Inflammatory macrophage treated with lipopolysaccharide for 4 hours (primary cell): ENCODE measurements at places on chromosomes 3 and 15.

- peak; percentile 32 for DNase-seq
Observed at GRCh38 chr3:58059349-58060321, 51.4 kb downstream of the FLNB start.

DNA sequence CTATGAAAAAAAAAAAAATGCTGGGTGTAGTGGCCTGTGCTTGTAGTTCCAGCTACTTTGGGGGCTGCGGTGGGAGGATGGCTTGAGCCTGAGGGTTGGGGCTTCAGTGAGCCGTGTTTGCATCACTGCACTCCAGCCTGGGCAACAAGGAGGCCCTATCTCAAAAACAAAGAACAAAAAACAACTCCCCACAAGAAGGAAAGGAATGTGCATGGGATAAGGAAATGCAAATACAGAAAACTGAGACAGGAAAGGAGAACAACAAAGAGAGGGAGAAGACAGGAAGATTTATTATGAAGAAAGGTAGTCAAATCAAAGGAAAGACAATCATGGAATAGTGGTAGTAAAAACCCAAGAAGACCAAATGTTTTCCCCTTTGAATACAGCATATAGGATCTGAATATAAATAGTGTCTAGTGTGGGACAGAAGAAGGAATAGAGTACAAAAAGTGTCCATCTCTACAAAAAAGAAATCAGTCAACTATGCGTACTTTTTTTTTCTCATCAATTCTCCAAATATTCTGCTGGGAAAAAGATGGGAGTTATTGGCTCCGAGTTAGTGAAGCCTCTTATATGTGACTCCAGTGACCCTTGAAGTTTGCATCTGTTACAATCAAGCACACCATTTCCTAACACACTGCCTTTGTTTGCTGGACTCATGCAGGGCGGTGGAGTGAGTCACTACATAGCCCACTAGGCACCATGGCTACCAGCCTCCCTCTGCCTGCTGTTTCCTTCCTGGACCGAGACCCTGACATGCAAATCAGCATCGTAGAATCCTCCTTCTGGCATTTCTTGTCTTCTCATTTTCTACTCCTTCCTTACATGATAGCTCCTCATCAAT lies 101.2 kb upstream of the PTX3 start:
- DNase-seq, result no peak

DNA sequence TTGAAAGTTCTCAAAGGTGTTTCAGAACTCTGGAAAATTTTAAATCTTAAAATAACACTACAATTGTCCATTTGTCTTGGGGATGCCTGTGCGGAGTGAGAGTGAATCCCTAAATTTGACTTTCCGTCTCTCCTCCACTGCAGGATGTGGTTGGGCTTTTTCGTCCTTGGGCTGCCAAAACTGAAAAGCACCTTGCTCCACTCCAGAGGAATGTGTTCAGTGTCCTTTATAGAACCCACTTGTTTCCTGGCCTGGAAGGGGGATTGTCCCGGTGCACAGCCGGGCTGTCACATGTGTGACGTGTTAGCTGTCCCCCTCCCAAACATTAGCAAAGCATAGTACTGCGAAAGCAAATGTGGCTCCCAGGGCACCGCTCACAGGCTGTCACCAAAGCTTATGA lies 69.6 kb upstream of the ATP10A start:
- no peak for DNase-seq

DNA sequence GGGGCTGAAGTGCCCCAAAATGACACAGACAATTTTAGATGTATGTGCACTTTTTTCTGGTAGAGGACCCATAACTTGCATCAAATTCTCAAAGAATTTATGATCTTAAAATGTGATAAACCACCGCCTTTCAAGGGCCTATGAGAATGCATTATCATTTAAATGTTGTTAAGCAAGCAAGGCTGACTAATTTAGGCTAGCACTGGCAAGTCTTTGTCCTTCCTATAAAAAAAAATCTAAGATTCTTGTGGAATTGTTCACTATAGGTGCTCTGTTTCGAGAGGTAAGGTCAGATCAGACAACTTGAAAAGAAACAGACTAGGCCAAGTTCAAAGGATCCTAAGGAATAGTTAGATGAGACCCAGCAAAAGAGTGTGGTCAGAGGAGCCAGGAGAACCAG lies 128.9 kb upstream of the PHLDB2 start:
- no peak for DNase-seq

DNA sequence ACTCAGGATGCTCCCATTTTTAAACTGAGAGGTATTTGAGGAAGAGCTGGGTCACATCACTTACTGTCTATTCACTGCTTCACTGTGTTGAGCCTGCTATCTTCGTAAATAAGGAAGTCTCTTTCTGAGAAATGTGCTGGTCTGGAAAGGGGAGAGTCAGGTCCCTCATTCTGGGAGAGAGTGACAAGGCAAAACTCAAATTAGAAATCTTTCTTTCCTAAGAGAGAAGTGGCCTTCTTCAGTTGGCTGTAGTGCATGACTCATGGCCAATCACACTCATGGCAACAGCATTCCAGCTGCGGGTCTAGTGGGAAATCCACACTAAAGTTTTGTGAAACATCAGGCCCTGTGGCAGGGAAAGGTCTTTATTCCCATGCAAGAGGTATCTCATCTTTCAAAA lies 11.5 kb upstream of the TIMP4 start:
- peak; percentile 82 for DNase-seq

GRCh38 chr3:43152649-43153048 lies 46.8 kb upstream of the POMGNT2 start:
- DNase-seq, result no peak

GRCh38 chr15:90082140-90082715 lies 20.0 kb downstream of the IDH2 start:
- DNase-seq, result no peak

DNA sequence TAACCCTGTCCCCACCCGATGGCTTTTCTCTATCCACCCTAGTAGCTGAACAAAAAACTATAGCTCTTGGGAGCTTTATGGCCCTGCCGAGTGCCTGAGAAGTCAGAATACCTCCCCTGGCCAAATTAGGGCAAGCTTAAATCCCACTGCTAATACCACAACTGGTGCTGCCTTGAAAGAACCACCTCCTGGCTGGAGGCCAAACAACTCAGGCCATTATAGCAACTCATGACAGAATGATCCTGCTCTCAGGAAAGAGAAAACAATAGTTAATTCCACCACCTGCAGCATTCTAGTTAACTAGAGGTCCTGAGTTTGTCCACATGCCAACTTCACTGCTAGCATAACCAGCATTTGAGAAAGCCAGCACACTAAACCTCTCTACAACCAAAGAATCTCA lies 123.2 kb downstream of the RTP4 start:
- no peak for DNase-seq

DNA sequence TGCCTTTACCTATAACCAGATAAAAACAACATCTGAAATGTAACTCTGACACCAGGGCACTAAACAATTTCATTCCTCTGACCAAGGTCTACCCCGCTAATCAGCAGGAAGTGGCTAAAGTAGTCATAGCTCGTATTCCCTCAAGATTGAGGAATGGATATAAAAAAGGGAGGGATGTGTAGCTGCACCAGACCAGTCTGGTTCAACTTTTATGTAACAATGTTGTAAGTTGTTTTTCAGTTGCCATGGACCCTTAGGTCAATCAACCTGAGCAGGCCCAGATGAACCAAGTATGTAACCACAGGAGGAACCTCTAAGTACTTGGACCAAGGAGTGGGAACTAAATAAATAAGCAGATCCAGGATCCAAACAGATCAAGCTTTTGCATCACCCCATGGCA lies 28.4 kb upstream of the IFT57 start:
- DNase-seq, result no peak

DNA sequence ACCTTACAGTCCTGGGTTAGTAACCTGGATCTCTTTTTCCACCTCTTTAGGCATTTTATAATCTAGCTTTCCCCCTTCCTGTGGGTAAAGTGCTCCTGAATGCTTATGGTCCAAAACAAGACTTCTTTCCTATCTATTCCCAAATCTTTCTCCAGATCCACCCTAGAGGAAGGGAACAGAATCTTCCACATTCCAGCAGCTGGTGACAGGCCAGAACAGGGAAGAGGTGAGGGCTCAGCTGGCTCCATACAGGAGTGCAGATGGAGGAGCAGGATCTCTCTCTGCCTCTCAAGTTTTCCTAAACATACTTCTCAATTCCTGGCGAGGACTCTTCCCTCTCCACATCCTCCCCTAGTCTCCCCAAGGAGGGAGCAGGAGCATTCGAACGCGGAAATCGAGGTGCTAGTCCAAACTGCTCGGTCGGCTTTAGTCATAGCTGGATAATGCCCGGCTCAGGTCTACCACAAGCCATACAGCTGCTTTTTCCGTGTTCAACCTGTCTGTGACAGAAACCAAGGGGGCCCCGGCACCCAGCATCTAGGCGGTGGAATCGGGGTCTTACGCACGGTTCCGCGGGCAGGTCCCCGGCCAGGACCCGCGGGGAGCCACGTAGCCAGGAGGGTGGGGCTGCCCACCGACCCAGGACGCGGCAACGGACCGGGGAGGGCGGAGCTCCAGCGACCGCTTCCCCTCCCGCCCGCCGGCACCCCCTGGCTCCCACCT lies 4.0 kb downstream of the RASSF1 start:
- DNase-seq, result no peak

DNA sequence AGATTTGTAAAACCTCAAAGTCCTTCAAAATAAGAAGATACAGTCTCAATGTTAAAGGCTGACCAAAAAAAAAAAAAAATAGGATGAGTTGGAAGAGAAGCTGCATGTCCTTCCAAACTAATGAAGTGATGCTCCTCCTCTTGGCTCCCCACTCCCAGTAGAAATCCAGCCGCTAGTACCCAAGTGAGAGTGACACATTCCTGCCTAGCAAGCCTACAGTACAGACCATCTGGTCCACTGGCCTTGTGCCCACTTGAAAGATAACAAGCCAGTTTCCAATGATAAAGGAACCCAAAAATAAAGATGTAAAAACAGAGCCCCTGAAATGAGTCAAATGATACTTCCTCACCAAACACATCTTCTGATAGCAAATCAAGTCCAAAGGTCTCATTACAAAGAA lies 258.7 kb upstream of the NSMCE3 start:
- DNase-seq, result no peak

DNA sequence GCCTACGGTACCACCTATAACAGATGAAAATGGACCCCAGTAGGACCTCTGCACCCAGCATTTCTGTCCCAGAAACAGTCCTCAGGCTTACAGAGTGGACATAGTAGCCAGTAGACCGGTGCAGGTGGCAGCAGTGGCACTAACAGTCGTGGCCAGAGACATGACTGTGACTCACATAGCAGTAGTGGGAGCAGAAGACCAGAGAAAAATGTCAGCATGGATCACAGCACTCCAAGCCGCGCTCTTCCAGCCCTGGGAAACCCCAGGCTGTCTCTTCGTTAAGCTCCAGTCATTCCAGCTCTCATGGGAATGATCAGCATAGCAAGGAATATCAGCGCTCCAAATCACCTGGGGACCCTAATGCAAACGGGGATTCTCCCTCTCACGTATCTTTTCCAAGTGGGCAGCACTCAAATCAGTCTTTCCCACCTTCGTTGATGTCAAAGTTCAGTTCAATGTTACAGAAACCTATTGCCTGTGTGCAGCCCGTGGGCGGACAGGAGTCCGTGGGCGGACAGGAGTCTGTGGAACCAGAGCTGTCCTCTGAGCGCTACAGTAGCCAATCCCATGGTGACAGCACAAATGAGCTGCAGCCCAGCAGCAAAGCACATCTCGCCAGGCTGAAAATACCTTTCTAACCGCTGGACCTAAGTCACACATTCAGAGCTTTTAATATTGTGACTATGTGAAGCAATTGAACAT lies 10.5 kb downstream of the BFSP2 start:
- DNase-seq, result no peak

GRCh38 chr3:13281507-13282357 lies 138.4 kb downstream of the NUP210 start:
- DNase-seq, result peak; percentile 49

GRCh38 chr15:89575656-89576416 lies 567 bp downstream of the TICRR start:
- no peak for DNase-seq

GRCh38 chr3:72135636-72136035 lies 350.7 kb upstream of the PROK2 start:
- DNase-seq, result no peak

DNA sequence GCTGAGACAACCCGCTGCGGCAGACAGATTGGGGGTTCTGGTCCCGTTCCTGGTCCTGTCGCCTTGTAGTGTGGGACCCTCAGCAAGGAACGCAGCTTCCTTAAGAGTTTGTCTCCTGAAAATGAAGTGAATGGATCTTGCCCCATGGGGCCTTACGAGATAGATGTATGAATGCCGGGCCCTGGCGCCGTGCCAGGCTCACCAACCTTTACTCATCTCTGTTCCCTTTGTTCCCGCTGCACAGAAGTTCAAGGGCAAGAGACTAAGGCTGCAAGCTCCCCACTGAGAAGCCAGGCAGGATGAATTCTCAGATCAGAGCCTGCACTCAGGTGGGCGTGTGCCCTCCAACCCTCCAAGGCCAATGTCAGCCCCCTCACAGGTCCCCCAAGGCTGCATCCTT lies 162.7 kb upstream of the IQSEC1 start:
- no peak for DNase-seq

DNA sequence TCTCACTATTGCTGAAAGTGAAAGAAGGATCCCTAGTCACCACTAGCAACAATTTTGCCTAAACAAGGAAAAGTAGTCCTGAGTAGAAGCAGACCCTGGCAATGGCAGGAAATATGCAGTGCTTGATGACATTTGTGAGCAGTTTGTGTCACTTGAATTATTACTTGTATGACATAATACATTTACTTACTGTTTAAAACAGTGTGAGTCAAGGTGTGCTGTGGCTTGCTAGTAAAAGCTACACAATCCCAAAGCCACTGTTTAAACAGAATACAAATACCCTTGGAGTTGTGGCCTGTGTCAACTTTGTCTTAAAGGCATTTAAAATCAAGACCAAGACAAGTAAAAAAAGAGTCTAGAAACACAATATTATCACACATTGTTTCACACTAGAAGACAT lies 775.4 kb downstream of the ROBO1 start:
- no peak for DNase-seq

- no peak for DNase-seq
Observed at GRCh38 chr3:140085001-140085400, 150.0 kb downstream of the CLSTN2 start.

DNA sequence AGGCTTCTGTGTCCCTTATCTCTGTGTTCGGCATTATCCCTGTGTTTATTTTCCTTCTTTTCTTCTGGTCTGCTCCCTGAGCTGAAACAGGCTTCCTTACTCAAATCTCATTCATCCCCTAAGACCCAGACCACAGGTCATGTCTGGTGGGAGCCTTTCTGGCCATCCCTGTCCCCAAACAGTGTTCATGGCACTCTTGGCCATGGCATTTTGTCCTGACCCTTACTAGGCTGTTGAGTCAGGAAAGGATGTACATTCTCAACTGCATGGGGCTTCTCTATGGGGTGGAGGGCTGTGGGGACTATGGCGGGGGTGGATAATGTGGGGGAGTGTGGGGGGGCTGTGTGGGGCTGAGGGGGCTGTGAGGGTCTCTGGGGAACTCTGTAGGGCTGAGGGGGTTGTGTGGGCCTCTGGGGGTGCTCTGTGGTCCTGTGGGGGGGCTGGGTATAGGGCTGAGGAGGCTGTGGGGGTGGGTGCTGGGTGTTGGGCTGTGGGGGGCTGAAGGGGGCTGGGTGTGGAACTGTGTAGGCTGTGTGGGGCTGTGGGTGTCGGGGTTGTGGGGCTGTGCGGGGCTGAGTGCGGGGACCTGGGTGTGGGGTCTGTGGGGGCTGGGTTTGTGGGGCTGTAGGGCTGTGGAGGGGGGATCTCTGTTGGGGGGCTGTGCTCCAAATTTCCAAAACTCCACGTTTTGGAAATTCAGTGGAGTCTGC lies 64.3 kb downstream of the KLF13 start:
- DNase-seq, result no peak
